ENCODE measurements at places on chromosomes 5 and 9.
A peak's percentile ranks its signal among the peaks of the same experiment; 100 is the strongest.

DNA sequence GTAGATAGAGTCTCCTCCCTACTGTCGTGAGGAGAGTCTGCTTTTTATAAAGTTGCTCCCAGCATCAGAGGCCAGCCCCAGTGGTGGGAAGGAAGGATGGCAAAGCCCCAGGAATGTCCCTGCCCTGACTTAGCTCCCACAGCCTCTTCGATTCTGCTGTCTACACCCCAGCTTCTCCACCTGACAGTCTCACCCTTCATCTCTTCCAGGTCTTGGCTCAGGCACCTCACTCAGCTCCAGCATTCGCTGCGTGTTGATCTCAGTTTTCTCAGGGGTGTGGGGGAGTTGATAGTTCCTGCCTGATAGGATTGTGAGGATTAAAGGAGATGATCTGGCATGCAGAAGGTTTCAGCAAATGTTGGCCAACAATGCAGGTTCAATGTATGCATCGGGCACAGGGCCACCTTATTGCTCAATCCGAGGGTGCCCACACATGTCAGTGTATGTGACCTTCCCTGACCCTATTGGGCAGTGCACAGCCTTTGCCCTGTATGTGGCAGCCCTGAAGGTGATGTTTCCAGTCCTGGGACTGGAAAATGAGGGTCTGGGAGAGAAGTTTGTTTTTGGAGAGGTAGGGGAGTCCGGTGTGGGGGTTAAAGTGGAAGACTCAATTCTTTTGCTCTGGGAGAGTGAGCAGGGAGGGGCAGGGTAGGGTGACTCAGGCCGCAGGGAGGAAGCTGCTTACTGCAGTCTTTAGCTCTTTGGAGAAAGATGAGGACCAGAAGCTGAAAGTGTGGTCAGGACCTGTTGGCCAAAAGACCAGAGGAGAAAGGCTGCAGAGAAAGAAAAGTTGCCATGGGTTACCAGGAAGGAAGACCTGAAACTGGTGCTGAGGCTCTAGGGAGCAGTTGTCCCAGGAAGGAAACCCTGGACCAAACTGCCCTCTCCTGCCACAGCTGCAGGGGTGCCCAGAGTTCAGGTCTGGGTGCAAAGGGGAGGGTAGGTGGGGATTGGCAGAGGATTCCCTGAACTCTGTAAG is 153.2 kb downstream of the MACROH2A1 start:
- no peak for DNase-seq

- no peak for DNase-seq
Observed at GRCh38 chr5:21049901-21050300, 1061.9 kb upstream of the CDH18 start.

DNA sequence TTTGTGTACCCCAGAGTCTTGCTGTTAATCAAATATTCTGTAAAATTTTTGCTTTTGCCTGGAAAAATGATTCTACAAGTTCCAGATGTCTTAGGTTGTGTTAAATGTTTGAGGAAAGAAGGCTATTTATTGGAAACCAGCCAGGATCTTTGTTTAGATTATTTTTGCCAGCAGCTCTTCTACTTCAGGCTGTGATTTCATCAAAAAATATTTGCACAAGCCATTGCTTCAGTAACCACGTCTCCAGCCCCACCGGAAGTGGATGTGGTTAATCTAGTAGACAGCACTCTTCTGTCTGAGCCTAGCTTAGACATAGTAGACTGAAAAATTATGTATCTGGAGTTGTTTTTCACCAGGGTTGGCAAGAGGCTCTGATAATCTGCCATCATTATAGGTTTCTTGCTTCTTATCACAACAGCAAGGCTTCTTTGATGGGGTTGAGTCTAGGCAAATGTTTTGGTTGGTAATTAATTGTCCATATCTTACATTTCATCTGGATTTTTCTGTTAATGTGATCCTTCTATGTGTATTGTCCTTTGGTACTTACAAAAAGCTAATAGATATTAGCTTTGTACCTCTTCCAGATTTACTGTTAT is 17.1 kb downstream of the KCTD16 start:
- DNase-seq = no peak

- peak; percentile 46 for DNase-seq
Observed at GRCh38 chr5:119315516-119315949, 40.3 kb upstream of the TNFAIP8 start.

DNA sequence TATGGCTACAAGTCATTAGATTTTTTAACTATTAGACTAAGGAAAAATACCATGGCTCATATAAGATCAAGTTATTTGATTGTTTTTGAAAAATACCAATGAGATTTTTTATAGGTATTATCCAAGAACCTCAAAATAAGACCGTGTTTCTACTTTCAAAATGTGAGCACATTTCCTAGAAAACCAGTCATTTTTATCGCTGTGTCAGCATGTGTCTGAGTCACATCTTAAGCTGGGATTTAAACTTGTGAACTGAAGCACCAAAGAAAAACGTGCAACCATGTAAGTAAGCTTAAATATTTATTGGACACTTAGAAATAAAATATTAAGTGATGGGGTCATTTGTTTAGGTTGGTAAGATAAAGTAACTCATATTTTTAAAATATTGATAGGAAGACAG is 1676.0 kb upstream of the NUDT12 start:
- DNase-seq = no peak

GRCh38 chr5:61823781-61824180 is 482.2 kb upstream of the KIF2A start:
- no peak for DNase-seq

DNA sequence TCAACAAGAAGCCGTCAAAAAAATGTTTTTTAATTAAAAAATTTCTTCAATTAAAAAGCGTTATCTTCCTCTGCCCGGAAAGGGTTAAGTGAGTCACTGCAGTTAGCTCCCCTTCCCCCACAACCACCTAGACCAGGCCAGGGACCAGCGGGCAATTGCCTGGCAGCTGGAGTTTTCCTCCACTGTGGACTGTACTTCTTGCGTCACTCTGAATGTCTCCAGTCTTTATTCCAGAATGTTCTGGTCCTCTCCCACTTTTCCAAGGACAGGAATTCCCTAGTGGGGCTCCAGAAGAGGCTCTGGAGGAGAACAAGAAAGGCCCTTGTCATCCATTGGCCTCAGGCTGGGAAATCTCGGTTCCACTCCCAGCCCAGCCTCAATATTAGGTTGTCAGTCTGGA is 114.0 kb downstream of the C9orf50 start:
- DNase-seq = no peak

GRCh38 chr5:170627271-170627670 is 123.5 kb downstream of the KCNIP1 start:
- DNase-seq = no peak

DNA sequence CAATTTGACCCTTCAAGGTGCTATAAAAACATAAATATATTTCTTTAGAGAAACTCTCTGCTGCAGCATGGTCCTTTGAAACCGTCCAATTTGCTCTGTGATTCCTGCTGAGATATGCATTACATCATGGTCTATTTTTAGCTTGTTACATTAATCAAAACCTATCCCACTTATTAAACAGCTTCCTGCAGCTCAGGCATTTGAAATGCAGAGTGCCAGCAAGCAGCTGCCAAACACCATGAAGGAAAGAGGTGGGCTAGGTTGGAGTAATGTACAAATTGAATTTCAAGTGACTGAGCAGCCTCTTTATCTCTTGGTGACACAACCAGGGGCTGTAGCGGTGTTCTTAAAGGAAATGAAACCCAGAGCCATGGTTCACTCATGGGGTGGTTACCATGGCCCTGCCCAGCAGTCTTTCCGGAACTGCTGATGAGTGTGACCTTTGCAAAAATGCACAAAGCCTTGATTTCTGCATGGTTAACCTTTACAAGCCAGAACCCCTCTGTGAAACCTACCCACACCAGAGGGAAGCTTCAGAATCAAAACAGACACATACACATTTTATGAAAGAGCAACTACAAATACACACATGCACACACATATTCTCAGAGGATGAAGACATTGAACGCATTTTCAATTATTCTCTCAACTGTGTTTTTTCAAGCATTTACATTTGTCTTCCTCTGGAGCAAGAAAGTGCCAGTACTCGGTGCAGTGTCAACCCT is 155.8 kb upstream of the ZNF608 start:
- DNase-seq = no peak

DNA sequence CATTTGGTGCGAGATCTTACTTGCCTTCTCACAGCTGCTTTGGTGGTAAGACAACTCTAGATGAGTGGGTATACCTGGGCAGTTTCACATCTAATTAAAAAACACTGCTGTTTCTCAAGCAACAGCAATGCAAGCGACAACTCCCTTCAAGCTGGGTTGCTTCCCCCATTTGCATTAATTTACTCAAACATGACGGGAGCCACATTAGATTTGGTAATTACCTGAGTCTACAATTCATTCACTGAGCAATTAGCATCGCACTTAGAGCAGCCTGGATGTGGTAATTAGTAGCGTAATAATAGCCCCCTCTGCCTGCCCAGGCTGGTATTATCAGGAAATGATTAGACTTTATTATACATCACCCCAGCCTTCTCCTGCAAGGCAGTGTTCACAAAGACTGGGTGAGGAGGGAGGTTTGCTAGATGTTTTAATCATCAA is 73.4 kb downstream of the FBXO38 start:
- DNase-seq = no peak

GRCh38 chr5:100252944-100253343 is 282.2 kb upstream of the FAM174A start:
- DNase-seq = no peak

DNA sequence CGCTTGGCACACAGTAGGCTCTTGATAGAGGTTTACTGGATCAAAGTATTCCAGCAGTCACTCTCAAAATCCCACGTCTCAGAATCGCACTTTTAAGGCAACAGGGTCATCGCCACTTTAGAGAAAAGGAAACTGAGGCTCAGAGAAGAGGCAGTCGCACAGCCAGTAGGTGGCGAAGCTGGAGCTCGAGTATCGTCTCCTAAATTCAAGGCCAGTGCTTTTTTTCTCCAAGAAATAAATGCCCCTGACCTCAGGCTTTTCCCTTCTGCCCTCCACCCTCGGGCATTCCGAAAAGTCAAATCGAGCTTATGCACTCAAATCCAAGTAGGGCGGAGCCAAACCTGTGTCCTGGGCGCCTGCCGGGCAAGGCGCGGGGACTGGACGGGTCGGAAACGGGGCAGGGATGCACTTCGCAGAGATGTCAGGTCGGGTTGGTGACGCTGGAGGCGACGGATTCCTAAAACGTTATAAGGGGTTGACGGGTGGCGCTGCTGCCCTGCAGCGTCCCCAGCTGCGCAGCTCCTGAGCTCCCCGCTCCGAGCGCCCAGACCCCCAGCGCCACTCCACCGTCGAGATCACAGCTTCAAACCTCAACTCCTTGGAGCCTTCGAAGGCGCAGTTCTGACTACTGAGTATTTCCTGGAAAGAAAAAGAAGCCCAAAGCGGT is 4.7 kb upstream of the FOXB2 start:
- no peak for DNase-seq

DNA sequence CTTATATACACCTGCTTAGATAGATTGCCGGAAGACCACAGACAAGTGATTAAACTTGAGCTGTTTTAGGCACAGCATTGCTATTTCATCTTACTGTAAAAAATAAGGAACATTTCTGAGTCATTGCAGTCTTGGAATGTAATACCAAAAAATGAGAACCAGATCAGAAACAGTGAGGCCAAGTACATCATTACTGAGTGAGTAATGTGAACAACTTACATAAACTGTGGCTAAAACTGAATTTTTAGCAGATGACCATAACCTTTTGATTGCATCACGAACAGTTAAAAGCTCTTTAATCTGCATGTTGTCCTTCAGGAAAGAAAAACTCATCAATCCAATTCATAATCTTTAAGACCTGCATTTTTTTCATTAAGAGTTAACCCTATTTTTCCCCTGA is 157.1 kb upstream of the FGF10 start:
- DNase-seq = no peak
